ENCODE measurements at places on chromosomes 3 and 15. TPM values are rescaled to one million over a fixed set of nuclear protein-coding genes. Genes with fewer than 3 reads are reported as not detected.

GRCh38 chr3:188439080-188439479 lies 285.1 kb downstream of the LPP start:
- no peak for DNase-seq

TUSC7 gene
- not detected for total RNA-seq

TPRG1 gene
- 1.5 TPM for total RNA-seq

CD80 gene
- total RNA-seq: not detected

DNA sequence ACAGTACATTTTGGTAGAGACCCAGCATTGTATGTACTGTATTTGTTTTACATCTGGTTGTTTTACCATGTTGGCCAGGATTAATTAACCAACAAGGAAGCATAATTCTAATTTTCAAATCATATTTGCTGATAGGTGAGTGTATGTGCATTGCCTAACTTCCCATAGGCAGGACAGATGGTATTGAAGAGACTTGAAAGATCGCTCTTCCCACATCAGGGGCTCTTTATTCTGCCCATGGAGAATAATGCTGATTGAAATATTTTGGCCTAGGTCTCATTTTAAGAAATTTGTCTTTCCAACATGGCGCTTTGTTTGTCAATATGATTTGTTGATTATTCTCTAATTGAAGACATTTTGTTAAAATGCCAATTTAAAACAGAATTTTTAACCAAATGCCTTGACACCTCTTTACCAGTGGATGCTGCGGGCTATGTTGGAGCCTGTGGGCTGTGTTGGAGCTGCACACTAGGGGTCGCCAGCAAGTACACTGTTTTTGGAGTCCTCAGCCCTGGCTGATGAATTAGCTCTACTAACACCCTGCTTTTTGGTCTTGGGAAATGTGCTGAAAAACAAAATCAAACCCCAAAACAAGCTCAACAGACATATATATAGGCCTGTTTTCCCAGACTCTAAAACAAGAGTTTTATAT lies 5.3 kb downstream of the P2RY12 start:
- DNase-seq: no peak

- peak; percentile 59 for DNase-seq
Measured at GRCh38 chr3:194142156-194142910, 6.4 kb downstream of the HES1 start.

GRCh38 chr15:41919954-41920538 lies 26.2 kb upstream of the SPTBN5 start:
- no peak for DNase-seq

CRYBG3 gene
- total RNA-seq: 19.9 TPM

GRCh38 chr3:7875925-7876324 lies 625.7 kb upstream of the LMCD1 start:
- DNase-seq: no peak

DNA sequence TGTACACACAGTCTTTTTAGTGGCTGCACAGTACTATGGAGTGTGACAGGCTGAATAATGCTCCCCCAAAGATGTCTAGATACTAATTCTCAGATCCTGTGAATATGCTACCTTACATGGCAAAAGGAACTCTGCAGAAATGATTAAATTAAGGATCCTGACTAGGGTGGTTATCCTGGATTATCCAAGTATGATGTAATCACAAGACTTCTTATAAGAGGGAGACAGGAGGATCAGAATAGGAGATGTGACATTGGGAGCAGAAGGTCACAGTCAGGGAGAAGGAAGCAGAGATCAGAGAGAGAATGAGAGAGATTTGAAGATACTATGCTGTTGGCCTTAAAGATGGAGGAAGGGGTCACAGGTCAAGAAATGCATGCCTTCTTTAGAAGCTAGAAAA lies 34.5 kb downstream of the GABPB1 start:
- no peak for DNase-seq

XYLB gene
- 0.91 TPM for total RNA-seq

CSTA gene
- total RNA-seq: 0.74 TPM

DNA sequence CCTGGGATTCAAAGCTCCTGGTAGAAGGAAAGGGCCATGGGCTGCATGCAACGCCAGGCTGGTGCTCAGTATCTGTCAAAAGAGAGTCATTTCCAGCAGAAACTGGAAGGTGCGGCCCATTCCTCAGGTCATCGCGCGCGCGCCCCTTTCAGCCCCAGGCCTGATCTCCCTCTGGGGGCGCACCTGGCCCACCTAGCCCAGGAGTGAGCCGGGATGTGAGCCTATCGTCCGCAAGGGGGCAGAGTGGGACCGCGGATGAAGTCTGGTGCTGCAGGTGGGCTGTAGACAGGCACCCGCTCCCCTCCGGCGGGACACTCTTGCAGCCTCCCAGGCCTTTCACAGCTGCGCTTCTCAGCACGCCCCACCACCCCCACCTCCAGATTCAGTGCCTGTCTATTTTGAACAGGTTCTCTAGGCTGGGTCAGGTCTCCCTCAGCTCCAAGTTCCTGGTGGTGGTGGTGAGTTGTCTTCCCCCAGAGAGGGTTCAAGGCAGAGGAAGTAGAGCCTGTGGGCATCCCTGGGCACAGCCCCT lies 5.8 kb upstream of the RPL29 start:
- DNase-seq: peak; percentile 77

CPEB1 gene
- total RNA-seq: 1.6 TPM

- DNase-seq: no peak
Measured at GRCh38 chr3:187342255-187342654, 25.9 kb upstream of the RTP4 start.

GRCh38 chr3:187361835-187362234 lies 6.3 kb upstream of the RTP4 start:
- no peak for DNase-seq

C3orf49 gene
- not detected for total RNA-seq

WDR93 gene
- total RNA-seq: not detected
